ENCODE measurements at places on chromosomes 1 and 21.

DNA sequence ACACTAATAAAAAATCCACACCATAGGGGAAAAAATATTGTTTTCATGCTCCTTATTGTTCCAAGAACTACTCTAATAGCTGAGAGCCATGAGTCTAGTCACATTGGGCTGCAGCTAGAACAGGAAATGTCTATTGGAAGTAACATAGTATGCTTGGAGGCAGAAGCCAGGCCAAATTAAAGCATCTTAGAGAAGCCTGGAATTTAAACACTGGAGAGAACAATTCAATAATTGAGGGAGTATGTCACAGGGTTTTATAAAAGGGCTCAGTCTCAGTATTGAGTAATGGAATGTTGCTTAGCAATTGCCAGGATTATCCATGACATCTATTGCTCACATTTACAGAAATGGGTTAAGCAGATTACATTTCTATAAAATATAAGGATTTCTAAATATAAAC lies 471.3 kb downstream of the LMO4 start:
- DNase-seq: no peak

- no peak for DNase-seq
These were observed 3.4 kb upstream of the FAM131C start for GRCh38 chr1:16076865-16077238.

DNA sequence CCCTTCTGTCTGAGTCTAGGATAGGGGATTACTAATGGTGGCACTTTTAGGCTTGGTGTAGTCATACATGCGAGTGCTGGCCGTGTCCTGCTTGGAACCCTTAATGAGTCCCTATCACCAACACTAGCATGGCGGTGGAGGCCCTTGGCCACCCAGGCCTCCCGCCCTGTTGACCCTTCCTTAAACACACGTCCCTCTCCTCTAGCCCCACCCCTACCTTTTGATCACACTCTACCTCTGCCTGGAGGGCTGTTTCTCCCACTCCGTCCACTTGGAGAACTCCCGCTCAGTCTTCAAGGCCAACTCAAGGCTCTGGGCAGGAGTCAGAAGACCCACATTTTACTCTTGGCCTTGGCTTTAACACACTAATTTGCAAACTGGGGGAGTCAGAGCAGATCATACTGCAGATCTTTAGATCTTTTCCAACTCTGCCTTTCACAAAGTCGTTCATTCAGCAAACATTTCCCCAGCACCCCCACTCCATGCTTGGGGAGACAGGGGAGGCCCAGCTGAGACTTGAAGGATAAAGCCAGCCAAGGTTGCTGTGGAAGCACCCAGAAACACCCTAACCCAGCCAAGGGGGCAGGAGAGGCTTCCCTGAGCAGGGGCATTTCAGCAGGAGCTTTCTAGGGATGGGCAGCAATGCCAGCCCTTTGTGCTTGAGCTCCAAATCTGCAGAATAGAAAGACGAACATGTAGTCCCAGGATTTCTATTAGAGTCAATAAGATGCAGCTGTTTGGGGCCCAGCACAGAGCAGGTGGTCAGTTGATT lies 1.9 kb downstream of the PODN start:
- DNase-seq: no peak

- no peak for DNase-seq
These were observed 21.2 kb upstream of the TSPAN1 start for GRCh38 chr1:46153732-46154131.

GRCh38 chr1:210591214-210591613 lies 262.5 kb downstream of the HHAT start:
- DNase-seq: no peak

DNA sequence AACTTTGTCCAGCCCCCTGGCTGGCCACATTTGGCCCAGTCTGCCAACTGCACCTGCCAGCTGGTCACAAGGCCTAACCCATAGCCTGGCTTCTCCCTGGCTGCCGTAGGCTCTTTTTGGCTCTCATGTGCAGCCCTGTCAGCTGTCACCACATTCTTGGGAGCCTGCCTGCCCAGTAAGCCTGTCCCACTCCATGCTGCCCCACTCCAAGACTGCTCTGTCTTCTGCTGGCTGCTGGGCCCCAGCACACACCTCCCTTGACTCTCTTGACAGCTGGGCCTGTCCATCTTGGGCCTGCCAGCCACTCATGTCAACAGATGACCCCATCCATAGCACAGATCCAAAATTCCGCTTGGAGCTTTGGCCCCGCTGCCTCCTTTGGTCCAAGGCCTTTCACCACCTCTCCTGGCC lies 74.3 kb upstream of the EDN2 start:
- DNase-seq: no peak

DNA sequence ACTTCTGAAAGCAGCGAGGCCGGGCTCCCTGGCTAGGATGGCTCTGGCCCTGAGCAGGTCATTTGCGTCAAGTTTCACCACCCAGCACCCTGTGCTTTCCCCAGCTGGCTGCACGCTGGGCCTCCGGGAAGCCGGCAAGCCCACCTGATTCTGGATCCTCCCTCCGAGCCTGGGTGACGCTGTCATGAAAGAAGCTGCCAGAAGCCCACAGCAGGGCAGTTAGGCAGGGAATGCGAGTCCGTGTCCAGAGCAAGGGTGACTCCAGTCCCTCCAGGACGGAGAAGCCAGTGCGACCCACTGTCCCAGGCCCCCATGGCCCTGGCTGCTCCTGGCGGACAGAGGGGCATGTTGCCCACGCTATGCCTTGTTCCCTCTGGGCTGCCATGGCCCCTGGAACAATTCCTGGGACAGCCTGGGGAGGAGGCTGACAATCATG lies 44.4 kb upstream of the PCBP3 start:
- DNase-seq: no peak

All from RKO (cell line).